Activated CD8-positive, alpha-beta memory T cell treated with anti-CD3 and anti-CD28 coated beads for 24 hours (primary cell): ENCODE measurements at places on chromosomes 2 and 18.

GRCh38 chr2:140422759-140423158 is 1642.6 kb upstream of the NXPH2 start:
- DNase-seq: no peak

GRCh38 chr18:49183921-49184320 is 233.2 kb upstream of the SMAD7 start:
- no peak for DNase-seq

DNA sequence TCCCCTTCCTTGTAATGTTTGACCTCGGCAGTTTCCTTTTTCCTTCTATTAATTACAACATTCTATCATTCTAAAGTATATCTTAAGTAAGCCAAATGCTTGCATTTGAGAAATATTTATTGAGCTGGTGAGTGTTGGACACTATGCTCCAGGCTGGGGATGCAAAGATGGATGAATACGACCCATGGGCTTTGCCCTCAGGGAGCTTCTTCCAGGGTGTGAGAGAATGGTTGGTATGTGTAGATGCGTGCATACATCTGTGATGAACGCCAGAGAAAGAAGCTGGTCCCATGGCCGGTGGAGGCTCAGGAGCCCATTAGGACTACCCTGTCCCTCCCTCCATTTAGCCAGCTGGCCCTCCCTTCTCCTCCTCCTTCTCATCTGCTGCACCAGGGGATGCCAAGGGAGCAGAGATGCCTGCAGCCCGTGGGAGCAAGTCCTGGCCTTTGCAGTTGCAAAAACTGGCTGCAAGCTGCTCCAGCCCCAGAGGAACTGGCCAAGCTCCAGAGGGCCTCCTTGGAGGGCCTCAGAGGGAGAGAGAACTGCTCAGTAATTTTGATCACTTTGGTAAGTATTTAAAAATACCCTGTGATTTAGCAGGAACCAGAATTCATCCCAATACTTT is 65.7 kb upstream of the FOSL2 start:
- no peak for DNase-seq

DNA sequence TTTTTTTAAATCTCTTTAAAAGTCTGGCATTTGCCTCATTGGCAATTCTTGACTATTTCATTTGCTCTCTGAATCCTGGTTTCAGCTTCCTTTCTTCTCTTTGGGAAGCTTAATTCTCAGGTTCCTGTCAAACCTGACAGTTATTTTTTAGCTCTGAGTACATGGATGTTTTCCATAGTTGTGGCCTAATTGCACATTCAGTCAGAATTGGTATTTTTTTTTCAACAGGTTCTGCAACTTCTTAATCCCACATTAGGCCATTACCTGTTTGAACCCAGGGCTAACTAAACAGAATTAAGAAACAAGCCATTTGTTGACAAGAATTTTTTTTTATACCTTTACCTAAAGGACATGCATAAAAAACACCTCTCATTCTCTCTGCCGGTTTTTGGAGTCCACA is 338.8 kb downstream of the SETBP1 start:
- DNase-seq: no peak

DNA sequence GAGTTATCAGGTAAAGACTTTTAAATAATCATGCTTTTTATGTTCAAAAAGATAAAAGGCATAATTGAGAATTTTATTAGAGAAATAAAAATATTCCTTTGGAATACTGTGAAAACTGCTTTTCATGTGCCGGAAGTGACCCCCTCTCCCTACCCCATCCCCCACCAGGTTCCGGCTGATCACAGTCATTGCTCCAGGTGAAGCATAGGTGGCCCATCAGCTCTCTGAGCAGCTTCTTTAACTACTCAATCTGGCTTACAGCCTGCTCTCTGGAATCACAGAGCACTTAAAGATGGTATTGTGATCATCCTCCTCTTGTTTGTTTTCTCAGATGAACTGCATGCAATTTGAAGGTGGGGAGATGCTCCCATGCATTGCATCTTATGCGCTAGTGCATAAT is 257.7 kb downstream of the EN1 start:
- DNase-seq: no peak

GRCh38 chr2:220104871-220105351 is 477.5 kb downstream of the SLC4A3 start:
- DNase-seq: no peak

GRCh38 chr2:150307258-150307657 is 180.2 kb downstream of the RND3 start:
- no peak for DNase-seq

- no peak for DNase-seq
These were observed 62.5 kb downstream of the BABAM2 start for GRCh38 chr2:27953077-27953476.

- DNase-seq: no peak
These were observed 231.9 kb downstream of the BCL2 start for GRCh38 chr18:63087421-63088230.

GRCh38 chr2:75466708-75467311 is 93.9 kb downstream of the EVA1A start:
- DNase-seq: no peak

DNA sequence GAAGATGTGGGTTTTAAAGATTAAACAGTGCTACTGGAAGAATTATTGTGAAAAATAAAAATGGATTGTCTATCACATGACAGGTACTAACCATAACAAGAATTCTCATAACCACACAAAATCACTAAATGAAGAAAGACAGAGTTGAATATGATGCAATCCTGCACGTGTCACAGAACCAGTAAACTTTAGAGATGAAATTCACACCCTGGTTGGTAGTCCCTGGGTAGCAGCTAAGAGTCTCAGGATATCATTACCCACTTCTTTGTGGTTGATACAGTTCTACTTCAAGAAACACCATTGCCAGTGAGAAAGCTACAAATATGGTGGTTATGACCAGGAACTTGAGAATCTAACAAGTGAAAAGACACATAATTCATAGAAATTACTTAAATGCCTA is 450.2 kb downstream of the ERBB4 start:
- no peak for DNase-seq

DNA sequence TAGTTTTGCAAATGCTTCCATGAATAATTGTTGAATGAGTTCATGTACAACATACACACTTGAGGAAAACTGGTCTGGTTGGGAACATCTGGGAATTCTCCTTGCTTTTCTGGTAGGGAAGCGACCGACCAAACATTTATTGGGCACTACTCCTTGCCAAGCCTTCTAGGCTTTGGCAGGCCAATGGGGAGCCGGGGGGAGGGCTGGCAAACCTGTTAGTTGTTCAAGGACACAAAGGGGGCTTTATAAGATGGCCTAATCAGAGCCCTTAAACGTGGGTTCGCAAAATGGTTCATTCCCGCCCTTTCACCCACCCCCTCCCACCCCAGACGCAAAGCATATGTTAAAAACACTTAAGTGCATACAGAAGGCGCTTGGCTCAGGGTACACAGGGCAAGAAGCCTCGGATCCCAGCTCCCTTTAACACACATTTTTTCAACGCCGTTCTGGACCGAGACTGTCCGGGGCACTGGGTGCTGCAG is 844 bp upstream of the VSNL1 start:
- DNase-seq: no peak

GRCh38 chr18:68034296-68034695 is 517.8 kb upstream of the DSEL start:
- DNase-seq: no peak

DNA sequence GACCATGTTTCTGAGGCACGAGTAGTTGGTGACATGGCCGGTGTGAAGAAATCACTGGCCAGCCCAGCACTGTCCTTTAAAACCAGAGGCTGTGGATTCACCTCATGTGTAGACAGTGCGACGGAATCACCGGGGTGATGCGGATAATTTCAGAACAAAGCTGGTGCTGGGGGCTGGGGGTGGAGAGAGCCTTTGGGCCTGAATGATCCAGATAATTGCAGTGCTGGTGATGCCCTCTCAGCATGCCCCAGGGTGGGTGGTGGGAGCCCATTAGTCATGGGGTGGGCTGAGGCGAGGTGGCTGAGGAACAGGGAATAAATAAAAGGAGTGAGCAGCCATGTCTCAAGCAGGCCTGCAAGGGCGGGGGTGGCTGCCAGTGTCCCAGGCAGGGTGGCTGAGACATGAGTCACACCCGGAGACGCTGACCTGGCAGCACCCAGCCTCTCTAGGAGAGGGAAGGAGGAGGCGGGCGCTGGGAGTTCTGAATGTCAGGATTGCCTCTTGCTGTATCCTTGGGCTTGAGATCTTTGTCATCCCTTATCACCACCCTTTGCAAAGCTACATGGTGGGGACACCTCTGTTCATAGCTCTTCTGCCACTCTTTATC is 151.1 kb upstream of the MSH6 start:
- DNase-seq: no peak

GRCh38 chr2:69386360-69386759 is 667 bp downstream of the GFPT1 start:
- DNase-seq: no peak

GRCh38 chr2:157540102-157540501 is 88.6 kb downstream of the ACVR1C start:
- DNase-seq: no peak

- no peak for DNase-seq
These were observed 258.0 kb downstream of the DOK6 start for GRCh38 chr18:69658685-69659084.

- no peak for DNase-seq
These were observed 301.1 kb upstream of the TANK start for GRCh38 chr2:160859096-160859495.

DNA sequence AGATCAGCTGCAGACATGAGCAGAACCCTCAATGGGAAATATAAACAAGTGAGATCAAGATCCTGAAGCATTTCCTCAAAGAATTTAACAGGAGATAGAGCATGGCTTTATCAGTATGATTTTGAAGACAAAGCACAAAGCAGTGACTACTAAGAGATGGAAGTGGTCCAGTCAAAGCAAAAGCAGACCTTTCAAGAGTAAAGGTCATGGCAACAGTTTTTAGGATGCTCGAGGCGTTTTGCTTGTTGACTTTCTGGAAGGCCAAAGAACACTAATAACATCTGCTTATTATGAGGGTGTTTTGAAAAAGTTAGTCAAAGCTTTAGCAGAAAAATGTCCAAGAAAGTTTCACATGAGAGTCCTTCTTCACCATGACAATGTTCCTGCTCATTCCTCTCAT is 128.5 kb downstream of the KCNE4 start:
- DNase-seq: no peak
